Left ventricle myocardium superior (tissue), 1 donor: ENCODE measurements at places on chromosomes 1 and 21.

DNA sequence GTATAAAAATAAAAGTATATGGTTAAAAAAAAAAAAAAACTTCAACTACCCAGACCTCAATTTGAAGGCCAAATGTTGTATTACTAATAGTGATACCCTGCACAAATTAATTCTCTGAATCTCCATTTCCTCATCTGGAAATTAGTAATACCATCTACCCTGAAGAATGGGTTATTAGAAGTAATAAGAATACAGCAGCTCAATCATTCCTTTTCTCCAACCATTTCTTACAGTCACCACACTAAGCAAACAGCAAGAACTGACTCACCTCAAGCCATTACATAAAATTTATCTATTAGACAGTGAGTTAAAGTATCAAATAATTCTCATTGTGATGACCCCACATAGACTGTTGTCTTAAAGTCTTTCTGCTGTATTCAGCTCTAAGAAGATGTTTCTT is 39.6 kb downstream of the RERE start:
- no peak for DNase-seq

DNA sequence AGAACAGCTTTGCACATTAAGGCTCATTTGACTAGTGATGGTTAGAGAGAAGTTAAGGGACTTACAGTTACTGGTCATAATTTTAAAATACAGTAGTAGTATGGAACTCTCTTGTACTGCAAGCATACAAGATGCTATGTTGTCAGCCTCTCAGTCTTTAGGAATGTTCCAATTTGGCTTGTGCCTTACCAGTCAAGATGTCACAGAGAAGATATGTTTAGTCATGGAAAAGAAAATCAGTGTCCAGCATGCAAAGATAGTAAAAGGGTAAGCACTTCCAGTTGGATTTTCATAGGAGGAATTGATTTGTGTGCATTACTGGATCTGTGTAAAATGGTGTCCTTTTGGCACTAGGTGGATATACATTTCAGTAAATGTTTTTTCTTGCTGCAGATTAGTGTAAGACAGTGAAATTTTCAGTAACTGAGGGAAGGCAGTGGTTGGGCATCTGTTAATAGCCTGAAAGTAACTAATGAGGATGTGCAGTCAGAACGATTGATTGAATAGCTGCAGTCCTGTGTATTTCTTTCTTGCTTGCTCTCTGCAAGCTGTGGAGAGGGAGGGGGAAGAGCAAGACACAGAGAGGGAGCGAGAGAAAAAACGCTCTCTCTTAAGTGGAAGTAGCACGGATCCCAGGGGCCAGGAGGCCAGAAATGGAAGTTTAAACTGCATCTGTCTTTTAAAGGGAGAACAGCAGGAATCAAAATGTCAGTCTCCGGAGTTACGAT is 108.2 kb downstream of the CLEC20A start:
- no peak for DNase-seq

DNA sequence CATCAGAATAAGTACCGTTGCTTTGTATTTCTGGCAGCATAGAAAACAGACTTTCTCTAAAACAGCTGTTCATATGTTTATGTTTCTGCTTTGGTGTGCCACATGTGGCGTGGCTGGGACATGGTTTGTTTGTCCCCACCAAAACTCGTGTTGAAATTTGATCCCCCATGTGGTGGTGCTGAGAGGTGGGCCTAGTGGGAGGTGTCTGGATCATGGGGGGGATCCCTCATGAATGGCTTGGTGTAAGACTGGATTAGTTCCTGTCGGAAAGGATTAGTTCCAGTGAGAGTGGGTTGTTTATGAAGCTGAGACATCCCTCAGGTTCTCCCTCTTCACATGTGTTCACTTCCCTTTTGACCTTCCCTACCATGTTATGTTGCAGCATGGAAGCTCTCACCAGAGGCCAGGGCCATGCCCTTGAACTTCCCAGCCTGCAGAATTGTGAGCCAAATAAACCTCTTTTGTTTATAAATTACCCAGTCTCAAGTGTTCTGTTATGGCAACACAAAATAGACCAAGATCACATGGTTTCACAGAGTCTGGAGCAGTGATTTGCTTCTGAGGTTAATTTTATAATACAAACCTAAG is 17.9 kb upstream of the H3-3A start:
- DNase-seq = no peak

DNA sequence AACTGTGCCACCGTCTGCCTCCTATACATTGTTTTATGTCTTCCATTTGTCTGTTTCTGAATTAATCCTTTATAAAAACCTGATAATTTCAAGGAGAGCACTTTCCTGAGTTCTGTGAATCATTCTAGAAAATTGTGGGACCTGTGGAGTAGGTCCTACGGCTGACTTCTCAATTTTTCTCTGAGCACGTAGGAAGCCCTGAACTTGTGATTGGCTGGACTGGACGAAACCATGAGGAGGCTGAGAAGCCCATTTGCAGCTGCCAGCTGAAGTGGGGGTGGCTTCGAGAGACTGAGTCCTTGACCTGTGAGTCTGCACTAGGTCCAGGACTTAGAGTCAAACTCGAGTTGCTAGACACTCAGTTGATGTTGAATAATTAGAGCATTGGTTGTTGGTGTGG is 277.1 kb upstream of the NCAM2 start:
- no peak for DNase-seq

- no peak for DNase-seq
These were observed 483 bp downstream of the YBEY start for GRCh38 chr21:46286648-46287002.

GRCh38 chr1:47324682-47325081 is 8.9 kb upstream of the CMPK1 start:
- DNase-seq = no peak

GRCh38 chr21:36023092-36023480 is 37.2 kb downstream of the SETD4 start:
- DNase-seq = no peak

DNA sequence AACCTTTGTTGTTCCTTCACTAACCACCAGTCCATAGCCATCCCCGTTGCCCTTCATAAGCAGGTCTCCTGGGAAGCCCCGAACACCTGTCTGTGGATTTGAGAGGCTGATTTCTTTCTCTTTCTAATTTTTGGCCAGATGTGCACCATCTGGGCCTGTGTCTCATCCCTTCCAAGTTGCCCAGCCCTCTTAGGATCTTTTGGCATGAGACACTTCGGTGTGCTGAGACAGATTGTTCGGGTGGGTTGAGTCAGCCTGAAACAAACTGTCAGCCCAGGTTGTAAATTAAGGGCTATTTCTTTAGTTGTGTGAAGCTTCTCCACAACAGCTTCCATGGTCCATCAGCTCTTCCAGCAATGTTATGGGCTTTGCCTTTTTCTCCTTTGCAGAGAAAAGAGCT is 1.4 kb upstream of the DNAJC11 start:
- DNase-seq = no peak

GRCh38 chr21:45983981-45984551 is 2.5 kb downstream of the COL6A1 start:
- DNase-seq = peak; percentile 79

GRCh38 chr1:13593511-13594131 is 10.0 kb downstream of the PDPN start:
- DNase-seq = peak; percentile 58

DNA sequence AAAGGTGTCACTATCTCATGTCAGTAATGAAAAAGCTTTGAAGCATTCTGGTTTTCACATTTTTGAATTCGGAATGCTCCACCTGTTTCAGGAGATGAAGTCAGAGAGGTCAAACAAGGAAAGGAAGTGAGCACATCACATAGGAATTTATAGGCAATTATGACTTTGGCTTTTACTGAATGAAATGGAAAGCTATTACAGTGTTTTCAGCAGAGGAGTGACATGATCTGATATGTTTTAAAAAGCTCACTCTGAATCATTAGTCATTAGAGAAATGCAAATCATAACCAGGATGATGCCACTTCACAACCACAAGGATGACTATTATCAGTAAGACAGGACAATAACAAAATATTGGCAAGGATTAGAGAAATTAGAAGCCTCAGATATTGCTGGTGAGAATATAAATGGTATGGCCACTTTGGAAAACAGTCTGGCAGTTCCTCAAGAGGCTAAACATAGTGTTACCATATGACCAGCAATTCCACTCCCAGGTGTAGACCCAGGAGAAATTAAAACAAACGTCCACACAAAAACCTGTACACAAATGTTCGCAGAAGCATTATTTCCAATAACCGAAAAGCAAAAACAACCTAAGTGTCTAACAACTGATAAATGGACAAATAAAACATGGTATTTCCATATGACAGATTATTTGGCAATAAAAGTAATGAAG is 7.5 kb downstream of the TAF1A start:
- no peak for DNase-seq

- no peak for DNase-seq
These were observed 23.5 kb upstream of the C2CD2 start for GRCh38 chr21:41977034-41977950.

GRCh38 chr21:25985990-25986389 is 184.6 kb downstream of the APP start:
- DNase-seq = no peak

DNA sequence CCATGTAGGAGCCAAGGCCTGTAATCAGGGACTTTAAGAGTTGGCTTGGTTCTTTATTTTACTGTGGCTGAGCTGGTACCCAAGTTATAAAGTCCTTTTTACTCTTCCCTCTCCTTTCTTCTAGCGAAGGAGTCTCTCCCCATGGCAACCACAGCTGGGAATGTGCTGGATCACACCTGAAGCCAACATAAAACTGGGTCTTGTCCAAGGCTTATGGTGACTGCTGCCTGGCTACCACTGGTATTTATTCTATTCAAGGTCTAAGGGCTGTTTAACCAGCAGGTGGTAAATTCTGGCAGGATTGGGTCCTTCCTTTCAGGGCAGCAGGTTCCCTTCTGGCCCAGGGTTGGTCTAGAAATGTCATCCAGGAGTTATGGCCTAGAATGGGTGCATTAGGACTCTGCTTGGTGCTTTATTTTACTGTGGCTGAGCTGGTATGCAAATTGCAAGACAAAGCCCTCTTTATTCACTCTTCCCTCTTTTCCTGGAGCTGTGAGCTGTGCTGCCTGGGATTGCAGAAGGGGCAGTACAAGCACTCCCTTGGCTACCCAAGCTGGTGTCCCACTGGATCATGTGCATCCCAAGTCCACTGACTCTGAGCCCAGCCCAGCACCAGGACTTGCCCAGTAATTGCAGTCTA is 26.6 kb downstream of the SLC22A15 start:
- no peak for DNase-seq

DNA sequence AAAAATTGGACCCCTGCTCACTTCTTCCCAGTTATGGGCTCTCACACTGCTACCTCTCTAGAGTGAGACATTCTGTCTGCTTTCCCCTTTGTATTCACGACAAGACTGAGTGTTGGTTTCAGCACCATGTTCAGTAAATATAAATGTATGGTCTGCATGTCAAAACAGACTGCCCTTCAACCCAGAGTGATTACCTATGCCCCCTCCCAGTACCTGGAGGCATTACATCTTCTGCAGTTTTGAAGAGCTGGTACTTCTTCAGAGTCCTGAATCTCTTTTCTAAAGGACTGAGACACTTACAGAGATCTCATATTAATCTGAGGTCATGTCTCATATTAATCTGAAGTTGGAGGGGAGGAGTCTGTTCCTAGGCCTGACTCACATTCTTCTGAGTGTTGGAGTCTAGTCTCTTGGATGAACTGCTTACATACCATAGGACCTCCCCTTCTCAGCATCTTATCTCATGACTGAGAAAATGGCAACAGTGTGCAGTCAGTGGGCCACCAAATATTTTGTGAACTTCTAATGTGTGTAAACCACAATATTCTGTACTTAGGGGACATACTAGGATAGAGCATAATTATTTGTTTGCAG is 80.3 kb downstream of the RGL1 start:
- no peak for DNase-seq

- DNase-seq = no peak
These were observed 145.3 kb downstream of the NTNG1 start for GRCh38 chr1:107286125-107286524.
